ENCODE measurements at places on chromosomes 7 and 10.

DNA sequence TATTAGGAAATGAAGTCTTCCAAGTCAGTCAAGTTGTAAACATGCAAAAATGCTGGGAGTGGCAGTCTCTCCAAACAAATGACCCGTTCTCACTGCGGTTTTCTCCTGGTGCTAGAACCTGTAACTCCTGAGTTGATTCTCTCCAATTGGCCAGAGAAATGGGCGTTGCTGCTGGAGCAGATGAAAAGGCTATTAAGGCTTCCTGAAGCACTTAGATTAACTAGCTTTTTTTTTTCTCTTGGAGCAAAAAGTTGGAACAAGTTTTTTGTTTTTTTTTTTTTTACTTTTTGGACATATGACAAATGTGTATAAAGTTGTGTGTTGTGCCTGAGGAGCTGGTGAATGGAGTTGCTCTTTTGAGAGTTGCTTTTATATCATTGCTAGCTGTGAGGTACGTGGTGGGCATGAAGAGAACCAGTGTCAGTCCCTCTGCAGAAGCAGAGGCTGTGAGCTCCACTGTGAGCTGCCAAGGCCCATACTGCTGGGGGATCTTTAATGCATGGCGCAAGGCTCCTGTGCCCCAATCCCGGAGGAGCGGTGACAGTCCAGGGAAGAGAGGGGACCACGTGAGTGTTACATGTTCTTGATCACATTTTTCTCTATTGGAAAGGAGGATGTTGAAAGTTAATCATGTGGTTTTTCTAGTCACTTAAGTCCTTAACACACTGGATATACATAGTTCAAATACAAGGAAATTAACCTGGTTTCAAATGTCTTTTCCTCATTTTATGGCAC lies 393.6 kb upstream of the GALNT17 start:
- DNase-seq, result no peak

DNA sequence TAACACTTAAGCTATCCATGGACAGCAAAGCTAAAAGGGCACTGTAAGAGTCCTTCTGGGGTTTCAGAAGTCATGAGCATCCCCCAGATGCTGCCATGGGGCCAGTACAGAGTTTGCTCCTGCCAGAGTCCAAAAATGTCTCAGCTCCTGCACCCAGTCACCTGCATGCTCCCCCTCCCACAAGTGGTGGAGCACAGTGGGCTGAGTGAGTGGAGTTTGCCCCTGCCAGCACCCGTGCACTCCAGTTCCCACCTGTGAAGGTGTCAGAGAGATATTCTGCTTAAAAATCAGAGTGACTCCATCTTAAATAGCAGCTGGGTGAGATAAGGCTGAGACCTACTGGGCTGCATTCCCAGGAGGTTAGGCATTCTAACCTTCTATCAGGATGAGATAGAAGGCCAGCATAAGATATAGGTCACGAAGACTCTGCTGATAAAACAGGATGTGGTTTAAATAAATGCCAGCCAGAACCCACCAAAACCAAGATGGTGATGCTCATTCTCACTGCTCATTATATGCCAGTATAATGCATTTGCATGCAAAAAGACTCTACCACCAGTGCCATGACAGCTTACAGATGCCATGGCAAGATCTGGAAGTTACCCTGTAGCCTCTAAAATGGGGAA lies 140.1 kb upstream of the ZNF92 start:
- DNase-seq, result peak; percentile 21

DNA sequence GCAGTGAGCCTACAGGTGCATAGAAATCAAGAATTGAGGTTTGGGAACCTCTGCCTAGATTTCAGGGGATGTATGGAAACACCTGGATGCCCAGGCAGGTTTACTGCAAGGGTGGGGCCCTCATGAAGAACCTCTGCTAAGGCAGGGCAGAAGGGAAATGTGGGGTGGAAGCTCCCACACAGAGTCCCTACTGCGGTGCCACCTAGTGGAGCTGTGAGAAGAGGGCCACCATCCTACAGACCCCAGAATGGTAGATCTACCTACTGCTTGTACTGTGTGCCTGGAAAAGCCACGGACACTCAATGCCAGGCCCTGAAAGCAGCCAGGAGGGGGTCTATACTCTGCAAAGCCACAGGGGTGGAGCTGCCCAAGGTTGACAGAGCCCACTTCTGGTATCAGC lies 533.5 kb downstream of the GPAM start:
- DNase-seq, result no peak

GRCh38 chr7:100190048-100190711 lies 12.5 kb downstream of the STAG3 start:
- DNase-seq, result no peak

- DNase-seq, result no peak
Observed at GRCh38 chr7:117828825-117829224, 44.4 kb downstream of the CTTNBP2 start.

DNA sequence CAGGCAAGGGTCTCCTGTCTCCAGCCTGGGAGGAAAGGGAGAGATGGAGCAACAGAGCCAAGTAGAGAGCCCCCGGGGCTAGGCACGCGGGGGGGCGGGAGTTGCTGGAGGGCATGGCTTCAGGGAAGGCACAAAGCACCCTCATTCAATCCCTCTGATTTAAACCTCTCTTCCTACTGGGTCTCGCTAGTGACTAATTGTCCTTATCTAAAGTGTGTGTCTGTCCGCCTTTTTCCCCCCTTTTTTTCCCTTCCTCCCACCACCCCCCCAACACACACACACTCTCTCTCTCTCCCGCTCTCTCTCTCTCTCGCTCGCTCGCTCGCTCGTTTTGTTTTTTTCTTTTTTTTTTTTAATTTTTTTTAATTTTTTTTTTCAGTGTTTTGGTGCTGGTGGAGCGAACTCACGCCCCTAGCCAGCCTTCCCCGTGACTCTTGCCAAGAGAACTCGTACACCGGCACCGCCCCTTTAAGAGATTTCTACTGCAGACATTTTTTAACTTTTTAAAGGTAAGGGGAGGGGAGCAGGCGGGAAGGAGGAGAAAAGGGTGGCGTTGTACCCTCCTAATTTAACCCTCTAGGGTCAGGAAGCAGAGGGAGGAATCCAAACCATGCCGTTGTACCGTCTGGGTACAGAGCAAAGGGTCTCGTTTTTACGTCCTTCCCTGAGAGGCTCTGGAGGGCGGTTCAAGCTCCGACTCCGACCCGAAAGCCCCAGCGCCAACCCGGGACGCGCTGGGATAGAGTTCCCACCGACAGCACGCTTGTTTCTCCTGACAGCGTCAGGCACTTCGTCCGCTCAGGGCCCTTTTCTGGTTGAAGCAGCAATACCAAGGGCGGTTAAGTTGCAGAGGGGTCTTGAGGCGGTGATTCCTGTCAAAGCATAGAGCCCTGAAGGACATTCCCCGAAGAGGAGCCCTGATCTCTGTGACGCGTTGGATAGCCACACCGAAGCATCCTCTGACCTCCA lies at the start of gene HPSE2:
Gene HPSE2, minus strand, starts transcription at position 195 of the 969 bp plus-strand sequence.
- DNase-seq, result no peak

GRCh38 chr7:17506095-17506494 lies 207.6 kb downstream of the AHR start:
- DNase-seq, result no peak

DNA sequence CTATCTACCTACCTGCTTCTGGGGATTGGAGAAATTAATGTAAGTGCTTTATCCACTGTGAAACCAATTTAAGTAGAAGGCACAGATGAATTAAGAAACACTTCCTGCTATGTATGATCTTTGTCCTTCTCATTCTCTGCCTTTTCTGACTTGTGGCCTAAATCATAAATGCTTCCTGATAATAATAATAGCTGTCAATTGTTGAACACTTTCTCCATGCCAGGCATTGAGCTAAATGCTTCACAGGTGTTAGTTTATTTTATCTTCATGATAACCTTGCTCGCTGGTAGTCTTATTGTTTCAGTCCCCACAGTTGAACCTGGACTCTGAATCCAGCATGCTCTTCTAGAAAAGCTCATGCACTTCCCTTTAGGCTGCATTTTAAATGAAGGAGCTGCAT lies 75.4 kb downstream of the CHN2 start:
- no peak for DNase-seq

- DNase-seq, result no peak
Observed at GRCh38 chr10:102310361-102311024, 65.2 kb downstream of the GBF1 start.

All from SW 1271 (cell line).